ENCODE measurements at places on chromosomes 5 and 9.
A peak's percentile ranks its signal among the peaks of the same experiment; 100 is the strongest.

GRCh38 chr9:16100537-16101091 is 547.8 kb downstream of the CCDC171 start:
- DNase-seq: no peak

DNA sequence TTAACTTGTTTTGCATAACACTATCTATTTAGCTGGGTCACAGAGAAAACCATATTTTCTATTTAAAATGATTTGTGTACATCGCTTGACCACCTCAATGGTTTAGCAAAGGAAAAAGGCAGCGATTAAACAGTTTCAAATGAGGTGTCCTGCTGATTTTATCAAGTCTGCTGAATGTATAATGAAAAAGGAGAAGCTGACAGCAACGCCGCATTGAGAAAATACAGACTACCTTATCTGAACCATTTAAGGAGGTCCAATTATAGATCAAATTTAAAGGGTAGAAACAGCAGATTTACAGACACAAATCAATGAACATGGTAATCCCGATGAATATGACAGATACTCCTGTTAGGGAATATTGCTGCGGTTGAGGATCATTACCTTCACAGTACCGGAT is 29.6 kb downstream of the PSMB7 start:
- peak; percentile 23 for DNase-seq

GRCh38 chr5:180343110-180343830 is 9.9 kb downstream of the GFPT2 start:
- DNase-seq: no peak

DNA sequence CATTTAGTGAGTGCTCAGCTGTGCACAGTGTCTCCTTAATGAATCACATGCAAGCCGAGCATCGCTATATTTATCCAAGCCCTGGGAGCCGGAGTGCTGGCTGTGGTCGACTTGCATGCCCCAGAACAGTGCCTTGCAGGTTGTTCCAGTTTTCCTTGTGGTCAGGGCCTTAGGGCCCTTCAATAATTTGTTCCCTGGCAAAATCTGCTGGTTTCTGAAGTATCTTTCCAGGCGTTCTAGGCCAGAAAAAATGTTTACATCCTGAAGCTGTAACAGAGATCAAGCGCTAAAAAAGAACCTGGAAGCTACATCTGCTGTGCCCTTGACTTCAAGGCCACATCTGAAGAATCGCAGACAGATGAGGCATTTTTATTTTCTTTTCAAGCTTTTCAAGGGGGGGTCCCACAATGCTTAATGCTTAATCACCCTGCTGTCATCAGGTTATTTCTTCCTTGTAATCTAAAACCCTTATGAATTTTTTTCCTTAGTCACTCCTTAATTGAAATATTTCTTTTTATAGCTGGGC is 105.8 kb downstream of the DOCK2 start:
- no peak for DNase-seq

- no peak for DNase-seq
Observed at GRCh38 chr9:801399-802071, 40.0 kb upstream of the DMRT1 start.

- peak; percentile 52 for DNase-seq
Observed at GRCh38 chr9:91163773-91164471, 197.8 kb downstream of the AUH start.

DNA sequence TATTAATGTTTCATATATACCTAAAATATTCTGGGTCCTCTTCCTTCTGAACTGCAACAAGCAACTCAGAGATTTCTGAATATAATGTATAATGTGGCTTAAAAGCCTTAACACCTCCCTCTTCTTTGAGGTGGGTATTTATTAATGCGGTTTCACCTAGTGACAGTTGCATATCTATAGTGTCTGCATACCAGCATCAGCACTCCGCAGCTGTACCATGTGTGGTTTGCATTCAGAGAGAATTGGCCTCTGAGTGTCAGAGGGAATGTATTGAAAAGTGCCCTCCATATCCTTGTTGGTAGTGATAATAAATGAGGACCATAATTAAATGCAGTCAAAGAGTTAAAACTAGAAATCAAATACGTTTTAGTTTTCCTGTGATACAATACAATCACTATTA is 256.6 kb upstream of the ARRDC3 start:
- no peak for DNase-seq

- no peak for DNase-seq
Observed at GRCh38 chr5:62206150-62206829, 99.7 kb upstream of the KIF2A start.

DNA sequence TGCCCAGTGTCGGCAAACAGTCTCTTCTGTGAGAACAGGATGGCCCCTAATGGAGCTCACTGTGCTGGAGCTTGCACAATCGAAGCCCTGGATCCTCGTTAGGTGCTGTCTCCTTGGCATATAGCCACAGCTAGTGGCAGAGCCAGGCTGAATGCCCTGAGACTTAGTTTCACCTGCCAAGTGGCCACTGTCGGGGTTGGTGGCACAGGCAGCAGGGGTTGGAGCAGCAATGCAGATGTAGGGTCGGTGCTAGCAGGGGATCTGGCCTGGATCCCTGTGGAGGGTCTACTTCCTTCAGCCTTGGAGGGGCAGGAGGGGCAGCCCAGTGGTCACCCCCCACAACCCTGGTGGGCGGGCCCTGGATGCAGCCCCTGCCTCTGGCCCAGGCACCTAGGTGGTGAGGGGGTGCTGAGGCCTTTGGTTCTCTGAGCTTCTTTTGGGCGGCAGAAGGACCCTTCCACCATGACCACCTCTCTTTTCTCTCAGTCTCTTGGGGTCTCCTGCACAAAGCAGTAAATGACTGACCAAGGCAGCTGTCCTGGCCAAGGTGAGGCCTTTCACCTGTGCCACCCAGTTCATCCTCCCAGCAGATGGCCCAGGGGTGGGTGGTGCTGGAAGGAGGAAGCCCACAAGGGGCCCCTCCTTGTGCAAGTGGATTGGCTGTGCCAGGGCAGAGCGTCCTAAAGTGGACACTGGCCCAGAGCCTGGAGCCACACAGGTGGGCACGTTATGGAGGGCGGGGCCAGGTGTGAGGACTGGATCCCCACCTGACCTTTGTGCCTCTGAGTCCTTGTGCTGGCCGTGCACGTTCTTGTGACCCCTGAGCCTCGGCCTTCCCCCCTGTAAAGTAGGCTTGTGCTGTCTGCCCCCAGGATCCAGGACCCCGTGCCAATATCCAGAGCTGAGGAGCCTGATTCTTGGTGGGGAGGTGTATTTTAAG is 44.8 kb downstream of the PHF2 start:
- DNase-seq: no peak

- DNase-seq: peak; percentile 96
Observed at GRCh38 chr5:100706776-100707175, 171.6 kb downstream of the FAM174A start.

DNA sequence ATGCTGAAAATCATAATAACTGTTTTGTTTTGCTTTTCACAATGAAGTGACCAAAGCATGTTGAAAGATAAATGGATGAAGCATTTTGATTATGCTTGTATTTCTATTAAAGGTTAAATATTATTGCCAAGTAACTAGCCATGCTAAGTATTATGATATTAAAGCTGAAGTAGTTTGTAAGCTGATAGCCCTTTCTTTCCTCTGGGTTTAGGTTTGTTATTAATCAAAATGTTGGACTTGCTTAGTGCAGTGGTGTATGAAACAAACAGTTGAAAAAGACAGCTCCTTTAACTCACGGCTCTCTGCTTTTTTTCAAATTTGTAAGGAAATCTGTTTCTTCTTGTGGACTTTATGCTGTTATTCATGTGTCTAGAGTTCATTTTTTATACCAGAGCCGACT is 246.0 kb downstream of the CWC27 start:
- DNase-seq: no peak

DNA sequence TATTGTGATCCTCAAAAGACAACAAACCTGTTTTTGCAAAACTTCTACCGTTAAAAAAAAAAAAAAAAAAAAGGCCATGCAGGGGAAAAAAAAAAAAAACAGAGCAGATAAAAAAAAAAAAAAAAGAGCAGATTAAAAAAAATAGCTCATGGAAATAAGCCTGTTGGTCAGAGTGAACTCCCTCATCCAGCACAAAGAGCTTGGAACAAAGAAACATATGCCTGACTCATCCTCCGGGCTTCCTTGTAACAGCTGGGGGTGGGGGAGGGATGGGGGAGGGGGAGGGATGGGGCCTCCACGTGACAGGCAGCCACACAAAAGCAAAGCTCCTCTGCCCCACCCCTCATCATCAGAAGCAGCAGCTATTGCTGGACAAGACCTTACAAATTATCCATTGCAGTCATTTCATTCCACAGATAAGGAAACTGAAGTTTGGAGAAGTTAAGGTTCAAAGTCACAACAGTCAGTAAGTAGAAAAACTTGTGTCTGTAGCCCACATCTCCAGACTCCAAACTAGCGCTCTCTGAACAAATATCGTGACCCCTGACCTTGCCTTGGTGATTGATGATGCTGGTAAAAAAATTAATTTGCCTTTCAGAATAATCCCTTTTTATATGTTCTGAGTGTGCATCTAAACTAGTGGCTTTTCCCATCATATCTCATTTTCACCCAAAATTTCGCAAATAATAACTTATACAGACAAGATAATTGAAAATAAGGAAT is 38.9 kb downstream of the SLC35D2 start:
- DNase-seq: peak; percentile 36

GRCh38 chr9:136543830-136544547 is 1.9 kb downstream of the NOTCH1 start:
- DNase-seq: no peak
